ENCODE measurements at places on chromosomes 6 and 20.

DNA sequence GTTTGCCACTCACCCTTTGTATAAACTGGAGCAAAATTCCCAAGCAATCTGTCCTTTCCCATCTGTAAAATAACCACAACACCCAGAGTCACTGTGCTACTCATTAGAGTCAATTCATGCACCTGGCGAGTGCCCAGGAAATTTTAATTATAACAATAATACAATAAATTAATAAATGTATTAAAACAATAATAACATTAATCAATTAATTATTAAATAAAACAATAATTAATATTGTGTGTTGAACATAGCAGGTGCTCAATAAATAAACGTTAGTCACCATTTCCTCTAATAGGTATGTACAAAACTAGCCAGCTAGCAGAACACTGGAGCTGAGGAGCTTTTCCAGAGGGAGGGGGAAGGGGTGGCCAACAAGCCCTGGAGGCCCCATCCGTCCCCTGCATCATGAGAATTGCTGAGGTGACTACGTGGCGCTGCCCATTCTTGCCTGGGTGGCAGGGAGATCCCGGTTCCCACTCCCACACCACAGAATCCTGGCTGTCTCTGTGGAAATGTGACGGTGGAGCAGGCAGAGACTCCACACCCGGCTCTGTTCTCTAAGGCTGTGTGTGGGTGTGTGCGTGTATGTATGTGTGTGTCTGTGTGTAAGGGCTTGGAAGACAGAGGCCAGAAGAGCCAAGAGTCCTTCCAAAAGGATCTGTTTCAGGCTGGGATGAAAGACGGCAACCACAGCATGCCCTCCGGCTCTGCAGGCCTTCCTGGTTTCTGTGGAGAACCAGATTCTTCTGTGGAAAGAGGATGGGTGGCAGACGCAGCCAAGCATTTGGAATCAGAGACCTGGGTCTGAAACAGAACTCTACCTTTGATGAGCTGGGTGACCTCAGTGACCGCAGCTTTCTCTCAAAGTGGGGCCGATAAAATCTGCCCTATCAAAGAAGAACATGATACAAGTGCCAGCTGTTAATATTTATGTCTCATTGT, 18.8 kb upstream of the EZR start:
- peak; percentile 40 for DNase-seq

- DNase-seq = no peak
Observed at GRCh38 chr6:4264081-4264480, 128.7 kb upstream of the ECI2 start.

- no peak for DNase-seq
Observed at GRCh38 chr6:33638556-33638955, 17.4 kb downstream of the ITPR3 start.

DNA sequence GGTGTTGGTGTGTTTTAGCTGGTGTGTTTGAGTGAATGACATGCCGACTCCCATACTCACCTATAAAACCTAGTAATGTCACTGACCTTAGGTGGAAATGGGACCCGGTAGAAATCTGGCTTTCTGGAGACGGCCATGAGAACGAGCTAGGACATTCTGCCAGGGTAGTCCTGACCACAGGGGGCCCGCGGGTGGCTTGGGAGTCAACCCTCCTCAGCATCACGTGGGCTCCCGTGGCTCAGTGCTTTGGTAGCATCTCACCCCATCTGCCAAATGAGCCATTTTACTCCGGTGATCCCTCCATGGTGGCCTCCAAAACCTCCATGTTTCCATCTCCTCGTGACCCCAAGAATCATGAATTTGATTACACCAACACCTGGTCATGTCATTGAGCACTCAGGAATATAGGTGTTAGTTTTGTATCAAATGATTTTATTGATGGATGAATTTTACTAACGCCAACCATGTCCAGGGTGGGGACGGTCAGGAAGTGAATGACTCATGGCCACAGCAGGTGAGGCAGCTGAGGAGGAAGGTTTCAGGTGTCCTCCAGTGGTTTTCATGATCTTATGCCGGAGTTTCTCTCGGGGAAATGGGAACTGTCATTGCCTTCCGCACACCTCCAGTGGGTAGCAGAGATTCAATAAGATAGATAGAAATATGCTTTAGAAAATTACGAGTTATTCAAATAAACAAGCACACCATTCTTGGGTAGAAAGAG, 195.0 kb downstream of the SYNDIG1 start:
- DNase-seq = no peak

- no peak for DNase-seq
Observed at GRCh38 chr6:158744986-158745430, 74.2 kb downstream of the EZR start.

- DNase-seq = peak; percentile 94
Observed at GRCh38 chr6:30885999-30886896, 1.9 kb downstream of the DDR1 start.

- no peak for DNase-seq
Observed at GRCh38 chr6:54044059-54044458, 67.2 kb upstream of the MLIP start.

DNA sequence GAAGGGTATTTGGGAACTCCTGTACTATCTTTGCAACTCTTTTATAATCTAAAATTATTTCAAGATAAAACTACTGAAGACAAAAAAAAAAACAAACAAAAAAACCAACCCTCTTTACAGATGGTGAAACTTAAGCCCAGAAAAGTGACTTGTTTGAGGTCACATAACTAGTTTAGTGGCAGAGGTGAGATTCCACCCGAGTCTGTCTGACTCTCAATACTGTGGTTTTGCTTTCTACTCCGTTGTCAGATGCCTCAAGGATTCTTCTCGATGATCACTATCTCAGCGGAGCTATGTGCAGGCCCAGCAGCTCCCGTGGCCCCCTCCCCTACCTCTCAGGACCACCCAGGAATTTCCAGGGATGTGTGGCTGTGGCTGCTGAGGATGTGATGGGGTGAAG, 36.1 kb upstream of the KCNB1 start:
- no peak for DNase-seq

GRCh38 chr20:44576297-44576696, 6.1 kb upstream of the PKIG start:
- peak; percentile 40 for DNase-seq

GRCh38 chr6:154835307-154835706, 102.1 kb downstream of the SCAF8 start:
- DNase-seq = no peak

- peak; percentile 34 for DNase-seq
Observed at GRCh38 chr20:9114709-9115108, 45.8 kb downstream of the PLCB4 start.

DNA sequence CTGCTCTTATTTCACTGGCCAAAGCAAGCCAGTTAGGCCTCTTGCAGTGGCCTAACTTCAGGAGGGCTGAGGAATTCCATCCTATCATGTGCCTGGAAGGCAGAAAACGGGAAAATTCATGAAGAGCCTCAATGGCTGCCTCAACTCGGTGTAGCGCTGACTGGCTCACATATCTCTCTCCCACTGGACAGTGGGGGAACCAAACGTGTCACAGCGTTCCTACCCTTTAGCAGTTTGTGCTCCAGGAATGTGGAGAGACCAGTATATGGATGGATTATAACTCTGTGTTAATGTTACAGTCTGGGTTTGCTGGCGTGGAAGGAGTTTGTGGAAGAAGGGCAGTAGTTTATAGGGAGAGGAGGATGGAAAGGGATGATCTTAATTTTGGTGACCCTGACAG, 11.8 kb upstream of the C2 start:
- no peak for DNase-seq

DNA sequence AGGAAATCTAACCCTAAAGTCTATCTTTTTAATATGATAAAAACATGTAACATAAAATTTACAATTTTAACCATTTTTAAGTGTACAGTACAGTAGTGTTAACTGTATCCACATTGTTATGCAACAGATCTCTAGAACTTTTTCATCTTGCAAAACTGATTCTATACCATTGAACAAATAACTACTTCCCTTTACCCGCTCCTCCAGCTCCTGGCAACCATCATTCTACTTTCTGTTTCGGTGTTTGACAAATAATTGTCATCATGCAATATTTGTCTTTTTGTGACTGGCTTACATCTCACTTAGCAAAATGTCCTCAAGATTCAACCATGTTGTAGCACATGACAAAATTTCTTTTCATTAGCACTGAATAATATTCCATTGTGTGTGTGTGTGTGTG, 203.2 kb downstream of the SIM1 start:
- DNase-seq = no peak

DNA sequence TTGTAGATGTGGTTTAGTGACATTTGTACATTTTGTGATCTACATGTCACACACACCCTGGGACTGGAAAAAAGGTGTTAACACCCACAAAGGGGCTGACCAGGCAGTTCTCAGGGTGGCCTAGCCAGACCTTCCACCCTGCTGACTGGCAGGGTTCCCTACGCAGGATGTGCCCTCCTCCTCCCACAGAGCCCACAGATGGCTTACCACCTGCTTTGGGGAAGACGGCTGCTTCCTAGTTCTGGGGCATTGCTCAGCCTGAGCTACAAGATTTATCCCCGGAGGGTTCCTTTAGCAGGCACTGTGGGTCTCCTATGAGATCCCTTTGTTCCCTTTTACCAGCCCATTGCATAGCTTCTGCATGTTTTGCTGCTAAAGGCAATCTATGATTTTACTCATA, 35.1 kb downstream of the SNAP25 start:
- DNase-seq = no peak

- DNase-seq = no peak
Observed at GRCh38 chr6:6984585-6985366, 123.0 kb upstream of the RREB1 start.

DNA sequence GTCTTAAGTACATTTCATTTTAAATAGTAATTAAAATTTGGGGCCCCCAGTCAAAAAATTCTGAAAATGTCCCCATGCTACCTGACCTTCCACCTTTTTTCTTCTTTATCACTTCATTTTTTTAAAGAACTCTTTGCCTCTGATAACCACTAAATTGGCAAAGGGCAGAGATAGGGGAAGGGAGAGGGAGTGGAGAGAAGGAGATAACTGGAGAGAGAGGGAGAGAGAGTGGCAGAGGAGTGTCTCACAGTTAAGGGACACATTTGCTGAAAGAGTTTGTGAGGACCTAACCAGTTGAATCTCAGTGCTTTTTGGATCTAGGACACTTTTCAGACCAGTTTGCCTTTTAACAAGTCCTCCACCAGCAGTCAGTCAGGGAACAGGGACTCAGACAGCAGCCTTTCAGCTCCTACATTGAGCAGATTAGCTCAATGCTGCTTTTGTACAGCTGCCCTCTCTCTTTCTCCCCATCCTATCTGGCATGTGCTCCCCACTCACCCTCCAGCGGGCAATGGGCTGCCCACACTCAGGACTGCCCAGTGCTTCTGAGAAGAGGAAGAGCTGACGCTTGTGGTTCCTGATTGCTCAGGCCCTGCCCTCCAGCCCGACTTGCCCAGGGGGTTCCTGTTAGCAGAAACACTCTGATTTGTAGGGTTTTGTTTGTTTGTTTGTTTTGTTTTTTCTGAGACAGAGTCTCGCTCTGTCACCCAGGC, 14.4 kb downstream of the ARMC2 start:
- no peak for DNase-seq

- no peak for DNase-seq
Observed at GRCh38 chr6:82076916-82077315, 170.6 kb downstream of the IBTK start.

GRCh38 chr6:160523223-160523622, 140.9 kb downstream of the LPA start:
- peak; percentile 7 for DNase-seq

GRCh38 chr6:54238396-54238795, 69.8 kb upstream of the TINAG start:
- no peak for DNase-seq

- DNase-seq = no peak
Observed at GRCh38 chr20:50348096-50348495, 157.5 kb downstream of the CEBPB start.

GRCh38 chr6:158029668-158030230, 48.1 kb downstream of the SYNJ2 start:
- no peak for DNase-seq

DNA sequence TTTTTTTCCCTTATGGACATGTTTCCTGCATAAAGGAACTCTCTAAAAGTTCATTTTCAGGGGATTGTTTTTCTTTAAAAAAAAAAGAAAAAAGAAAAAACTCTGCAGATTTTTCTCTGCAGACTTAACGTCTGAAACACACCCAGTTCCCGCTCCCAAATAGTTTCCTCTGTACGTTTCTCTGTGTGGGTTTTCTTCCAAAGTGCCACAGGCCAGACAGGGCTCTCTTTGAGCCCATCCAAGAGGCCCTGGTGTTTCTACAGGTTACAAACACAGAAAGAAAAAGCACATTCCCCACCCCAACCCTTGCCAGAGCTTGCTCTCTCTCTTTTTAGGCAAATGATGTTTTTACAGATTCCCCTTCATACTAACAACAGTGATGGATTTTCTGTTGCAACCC, 258.6 kb downstream of the FNDC1 start:
- no peak for DNase-seq

DNA sequence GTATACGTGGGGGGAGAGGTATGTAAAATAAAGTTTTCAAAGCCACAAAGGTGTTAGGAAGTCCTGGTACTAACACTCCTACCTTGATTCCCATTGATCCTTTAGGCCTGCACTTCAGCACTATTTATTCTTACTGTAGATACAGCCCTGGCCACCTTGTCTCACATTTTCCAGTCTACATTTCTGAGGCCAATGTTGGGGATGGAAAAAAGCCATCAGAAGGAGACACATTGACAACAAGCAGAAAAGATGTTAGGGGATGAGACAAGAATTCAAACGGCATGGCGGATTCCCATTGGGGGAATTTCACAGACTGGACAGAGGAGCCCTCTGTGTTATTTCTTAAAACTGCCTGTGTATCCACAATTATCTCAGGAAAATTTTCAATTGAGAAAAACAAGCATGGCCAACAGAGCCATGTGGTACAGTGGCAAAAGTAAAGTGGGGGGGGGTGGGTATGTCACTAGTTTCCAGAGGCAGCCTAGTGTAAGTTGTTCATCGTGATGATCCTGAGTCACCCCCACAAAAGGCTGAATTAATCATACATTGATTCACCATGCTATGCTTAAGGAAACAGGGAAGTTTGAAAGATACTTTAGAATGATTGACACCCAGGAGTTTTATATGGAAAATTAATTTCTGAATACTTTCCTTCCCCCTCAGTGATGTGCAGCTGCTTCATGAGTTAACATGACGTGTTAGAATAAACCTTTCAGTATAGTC, 40.5 kb downstream of the RREB1 start:
- DNase-seq = no peak

GRCh38 chr6:104784884-104785283, 74.8 kb downstream of the HACE1 start:
- DNase-seq = no peak

GRCh38 chr6:49328051-49328744, 134.9 kb downstream of the MMUT start:
- DNase-seq = no peak

- DNase-seq = no peak
Observed at GRCh38 chr20:24995741-24996448, 3.3 kb upstream of the APMAP start.

- DNase-seq = peak; percentile 44
Observed at GRCh38 chr6:120230008-120230407, 880.4 kb upstream of the MAN1A1 start.

GRCh38 chr20:59571551-59572314, 32.6 kb upstream of the PHACTR3 start:
- peak; percentile 74 for DNase-seq

GRCh38 chr20:57220337-57221145, 45.9 kb downstream of the BMP7 start:
- no peak for DNase-seq
